Activated gamma-delta T cell treated with anti-CD3 and anti-CD28 coated beads, Interleukin-2, amount 50 U/mL, for 16 hours (primary cell): ENCODE measurements at places on chromosomes 7 and 10.

GRCh38 chr7:110645060-110645459 lies 445.9 kb upstream of the LRRN3 start:
- no peak for DNase-seq

DNA sequence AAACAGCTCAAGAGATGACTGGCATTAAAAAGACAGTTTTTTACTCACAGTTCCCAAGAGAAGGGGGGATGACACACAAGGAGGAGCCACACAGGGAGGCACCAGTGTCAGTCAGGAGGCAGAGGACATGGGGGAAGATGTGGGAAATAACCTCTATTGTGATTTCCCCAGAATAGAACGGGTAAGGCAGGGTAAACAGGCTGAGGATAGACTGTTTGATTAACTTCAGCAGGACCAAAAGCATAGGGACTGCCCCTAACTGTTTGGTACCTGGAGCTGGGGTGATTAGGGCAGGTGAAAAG lies 60.7 kb downstream of the RAPGEF5 start:
- DNase-seq = no peak

GRCh38 chr7:57505176-57505575 lies 55.2 kb downstream of the ZNF716 start:
- no peak for DNase-seq

- no peak for DNase-seq
Measured at GRCh38 chr7:148828965-148829364, 55.1 kb downstream of the EZH2 start.

- no peak for DNase-seq
Measured at GRCh38 chr7:154720016-154720415, 282.9 kb downstream of the PAXIP1 start.

- DNase-seq = no peak
Measured at GRCh38 chr10:2119316-2119715, 382.0 kb upstream of the ADARB2 start.

- no peak for DNase-seq
Measured at GRCh38 chr7:124029396-124030188, 3.3 kb downstream of the TMEM229A start.

DNA sequence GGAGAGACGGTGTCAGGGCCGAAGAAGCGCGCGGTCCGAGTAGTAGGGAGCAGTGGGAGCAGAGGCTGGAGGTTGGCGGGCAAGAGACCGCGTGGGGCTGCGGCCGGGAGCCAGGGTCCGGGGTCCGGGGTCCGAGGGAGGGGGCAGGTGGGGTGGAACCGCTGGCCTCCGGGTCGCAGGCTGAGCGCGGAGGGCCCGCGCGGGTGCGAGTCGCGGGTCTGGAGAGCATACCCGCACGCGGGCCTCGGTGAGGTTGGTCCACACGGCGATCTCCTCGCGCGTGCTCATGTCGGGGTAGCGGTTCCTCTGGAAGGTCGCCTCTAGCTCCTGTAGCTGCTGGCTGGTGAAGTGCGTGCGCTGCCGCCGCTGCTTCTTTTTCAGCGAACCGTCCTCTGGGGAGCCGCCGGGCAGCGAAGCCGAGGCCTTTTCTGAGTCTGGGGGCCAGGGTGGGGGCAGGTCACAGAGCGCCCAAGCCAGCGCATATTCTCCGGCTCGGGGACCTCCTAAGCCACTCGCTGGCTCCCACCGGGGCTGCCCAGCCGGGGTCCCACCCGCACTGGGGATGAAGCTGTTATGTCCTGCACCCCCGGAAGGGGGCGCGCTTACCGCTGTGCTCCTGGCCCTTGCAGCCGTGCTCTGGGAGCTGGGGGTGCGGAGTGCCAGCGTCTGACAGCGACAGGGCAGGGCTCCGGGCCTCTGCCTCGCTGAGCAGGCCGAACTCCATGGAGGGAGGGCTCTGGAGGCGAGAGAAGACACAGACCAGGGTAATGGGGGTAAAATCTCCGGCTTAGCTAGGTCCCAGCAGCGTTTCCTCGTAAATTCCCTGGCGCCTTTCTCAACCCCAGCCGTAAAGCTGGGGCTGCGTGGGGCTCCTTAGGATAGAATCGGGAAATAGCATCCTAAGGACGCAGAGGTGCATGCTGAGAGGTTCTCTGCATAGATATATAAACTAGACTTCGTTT lies 5.5 kb downstream of the ELOVL3 start:
- peak; percentile 40 for DNase-seq

DNA sequence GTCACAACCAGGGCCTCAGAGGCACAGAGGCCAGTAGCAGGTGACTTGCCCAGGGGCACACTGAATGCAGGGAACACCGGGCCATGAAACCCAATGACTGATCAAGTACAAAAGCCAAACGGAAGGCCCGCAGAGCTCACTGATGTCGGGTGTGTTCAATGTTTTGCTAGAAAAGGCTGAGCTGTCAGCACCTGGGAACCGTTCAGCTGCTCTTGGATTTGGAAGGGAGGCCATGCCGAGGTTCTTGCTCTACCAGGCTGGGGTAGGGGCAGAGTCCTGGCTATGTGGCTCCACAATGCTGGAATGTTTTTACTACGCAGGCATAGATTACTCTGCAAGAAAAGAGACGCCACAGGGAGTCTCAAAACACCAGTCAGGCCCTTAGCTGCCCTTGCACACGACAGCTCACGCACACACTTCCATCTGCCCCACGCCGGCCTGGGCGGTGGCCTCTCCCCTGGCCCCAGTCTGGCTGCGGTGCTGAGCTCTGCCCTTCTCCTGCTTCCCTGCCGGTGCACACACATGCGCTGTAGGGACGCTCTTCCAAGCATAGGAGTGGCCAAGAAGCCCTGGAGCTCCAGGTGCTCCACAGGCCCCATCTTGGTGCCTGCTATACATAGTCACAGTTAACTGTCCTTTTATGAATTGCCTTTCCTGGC lies 79.9 kb downstream of the ZRANB1 start:
- no peak for DNase-seq

DNA sequence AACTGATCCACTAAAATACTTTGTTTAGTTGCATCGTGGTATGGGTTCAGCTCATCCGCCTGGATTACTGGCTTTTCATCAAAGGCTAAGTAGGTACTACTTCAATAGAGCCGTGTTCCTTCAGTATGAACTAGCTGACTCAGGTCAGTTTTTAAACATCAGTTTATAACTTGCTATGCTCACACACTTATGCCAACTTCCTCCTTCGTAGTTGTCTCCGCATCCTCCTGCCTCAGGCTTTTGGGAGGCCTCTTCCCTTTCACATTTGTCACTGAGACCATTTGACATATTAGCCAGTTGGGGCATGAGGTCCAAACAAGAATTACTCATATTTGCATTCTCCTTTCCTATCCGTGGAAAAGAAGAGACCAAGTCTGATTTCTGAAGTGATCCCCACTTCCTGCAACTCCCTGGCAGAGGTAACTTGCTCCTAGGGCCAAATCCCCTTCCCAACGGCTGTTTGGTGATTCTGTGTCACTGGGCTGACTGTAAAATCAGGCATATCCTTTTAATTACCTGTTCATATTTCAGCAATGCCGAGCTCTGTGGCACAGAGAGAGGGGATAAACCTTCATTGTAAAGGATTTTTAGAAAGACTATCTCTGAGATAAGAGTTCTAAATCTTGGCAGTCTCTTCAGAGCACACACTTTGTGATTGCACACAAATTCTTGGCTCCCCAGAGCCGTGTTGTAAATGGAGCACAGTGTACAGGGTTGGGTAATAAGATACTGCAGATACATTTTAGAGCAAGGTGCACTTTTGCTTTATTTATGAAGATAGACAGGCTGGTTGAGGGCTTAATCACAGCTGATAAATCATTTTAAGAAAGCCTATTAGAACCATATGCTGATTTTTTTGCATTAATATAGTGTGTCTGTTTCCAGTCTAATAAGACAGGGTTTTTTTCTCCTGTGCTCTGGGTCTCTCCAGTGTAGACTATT lies 108.0 kb downstream of the CREB5 start:
- no peak for DNase-seq
